K562 (cell line): ENCODE measurements at places on chromosomes 12 and 14. TPM values are rescaled to one million over a fixed set of nuclear protein-coding genes. Genes with fewer than 3 reads are reported as not detected.

TSPAN19 gene
- not detected in 2 replicates for polyA plus RNA-seq

IL22 gene
- polyA plus RNA-seq, result not detected in 2 replicates

TSPAN11 gene
- polyA plus RNA-seq, result not detected in 2 replicates

AKAP3 gene
- 0.64 and 1.2 TPM in 2 replicates for polyA plus RNA-seq

PLEKHG7 gene
- not detected in 2 replicates for polyA plus RNA-seq

COX14 gene
- polyA plus RNA-seq, result 78.2 and 78.5 TPM in 2 replicates

ANAPC5 gene
- 207 and 213 TPM in 2 replicates for polyA plus RNA-seq

NGB gene
- polyA plus RNA-seq, result not detected in 2 replicates

LRP1-AS gene
- not detected in 2 replicates for polyA plus RNA-seq

MYO1H gene
- not detected in 2 replicates for polyA plus RNA-seq

DUSP16 gene
- 5.1 and 5.8 TPM in 2 replicates for polyA plus RNA-seq

LGR5 gene
- polyA plus RNA-seq, result not detected in 2 replicates

GALNT6 gene
- polyA plus RNA-seq, result 2.8 and 7.0 TPM in 2 replicates

ETFBKMT gene
- 0.69 and 0.82 TPM in 2 replicates for polyA plus RNA-seq

KLRC4 gene
- not detected in 2 replicates for polyA plus RNA-seq

KLHL28 gene
- polyA plus RNA-seq, result 1.1 TPM in 2 replicates

KRT86 gene
- not detected in 2 replicates for polyA plus RNA-seq

TBX5 gene
- not detected in 2 replicates for polyA plus RNA-seq

BMAL2 gene
- 0.13 and 0.17 TPM in 2 replicates for polyA plus RNA-seq

ATP5F1B gene
- polyA plus RNA-seq, result 1,530 and 1,669 TPM in 2 replicates

PIWIL1 gene
- polyA plus RNA-seq, result not detected in 2 replicates

ADSS1 gene
- polyA plus RNA-seq, result 3.6 and 5.3 TPM in 2 replicates

LMNTD1 gene
- not detected in 2 replicates for polyA plus RNA-seq

MYL6 gene
- 954 and 1,028 TPM in 2 replicates for polyA plus RNA-seq

TPPP2 gene
- not detected in 2 replicates for polyA plus RNA-seq

C14orf132 gene
- 0.04 TPM in 1 of 2 replicates, not detected in the other for polyA plus RNA-seq

AJUBA gene
- polyA plus RNA-seq, result 2.0 and 2.2 TPM in 2 replicates
